ENCODE measurements at places on chromosomes 12 and 14.

- DNase-seq, result no peak
These were observed 56.9 kb upstream of the GSC start for GRCh38 chr14:94826774-94827173.

- DNase-seq, result no peak
These were observed at the start of gene GPR135 for GRCh38 chr14:59465316-59466135. GPR135 (minus strand) TSS chr14:59465380; CDS start chr14:59465226, 154 bp downstream.

DNA sequence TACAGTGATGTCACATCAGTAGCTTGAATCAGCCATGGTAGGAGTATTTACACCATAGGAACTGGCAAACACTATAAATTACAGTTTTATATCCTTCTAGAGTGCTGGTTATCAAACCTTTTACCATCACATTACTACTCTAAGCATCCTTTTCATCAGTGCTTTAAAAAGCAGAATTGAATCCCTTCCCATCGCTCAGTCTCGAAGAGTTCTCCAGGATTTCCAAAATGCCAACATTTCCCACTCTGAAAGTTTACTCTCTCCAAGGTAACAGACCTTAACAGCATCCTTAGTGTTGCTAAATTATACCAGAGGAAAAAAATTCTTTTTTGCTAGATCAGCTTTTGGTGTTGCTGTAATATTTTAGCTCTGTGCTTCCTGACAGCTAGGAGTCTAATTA, 209.4 kb upstream of the USP15 start:
- DNase-seq, result no peak

GRCh38 chr14:68679746-68680467, 113.0 kb downstream of the ZFP36L1 start:
- no peak for DNase-seq

DNA sequence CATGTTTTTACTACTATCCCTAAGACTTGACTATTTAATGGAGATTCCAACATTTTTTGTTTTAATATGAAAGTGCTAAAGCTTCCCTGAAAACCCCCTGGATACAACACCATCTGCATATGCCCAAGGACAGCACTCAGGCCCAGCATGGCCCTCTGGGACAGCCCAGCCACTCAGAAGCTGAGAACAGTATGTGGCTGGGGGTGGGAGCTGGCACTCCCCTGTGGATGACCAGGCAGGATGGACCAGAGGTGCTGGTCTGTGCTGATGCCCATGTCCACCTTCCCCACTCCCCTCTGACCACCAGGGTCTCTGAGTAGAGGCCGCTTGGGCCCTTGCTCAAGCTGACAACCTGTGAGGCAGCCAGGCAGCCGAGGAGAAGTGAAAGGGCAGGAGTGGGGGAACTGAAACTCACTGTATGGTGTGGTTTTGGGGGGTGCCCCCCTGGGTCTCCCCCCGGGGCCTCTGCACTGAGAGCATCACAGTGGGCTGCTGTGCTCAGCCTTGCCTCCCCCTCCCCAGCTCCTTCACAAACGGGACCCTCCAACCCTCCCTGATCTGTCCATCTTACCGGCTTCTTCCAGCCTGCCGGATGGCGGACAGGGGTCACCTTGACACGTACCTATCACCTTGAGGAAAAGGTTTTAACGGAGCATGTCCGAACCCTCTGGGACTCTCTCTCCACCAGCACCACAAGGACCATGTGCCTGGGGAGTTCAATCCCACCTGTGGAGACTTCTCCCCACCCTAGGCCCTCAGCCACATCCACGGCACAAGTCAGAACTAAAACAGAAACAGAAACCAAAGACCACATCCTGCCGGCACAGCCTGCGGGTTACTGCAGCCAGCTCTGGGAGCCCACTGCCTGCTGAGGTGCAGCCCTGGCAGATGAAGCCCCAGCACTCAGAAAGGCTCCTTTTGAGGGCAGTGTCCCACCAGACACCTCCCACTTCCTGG, at the start of gene TMEM229B:
TMEM229B (minus strand) TSS at position 785 of the 957 bp plus-strand sequence. CDS start 14,798 bp downstream, outside the sequence.
- peak; percentile 44 for DNase-seq

- peak; percentile 96 for DNase-seq
These were observed 13.0 kb upstream of the UBC start for GRCh38 chr12:124927201-124928094.

All from stimulated activated CD8-positive, alpha-beta memory T cell treated with anti-CD3 and anti-CD28 coated beads, Interleukin-4, amount 100 ng/mL, for 4 hours (primary cell).